ENCODE measurements at places on chromosomes 12 and 14.

- DNase-seq, result no peak
Measured at GRCh38 chr14:31071151-31071550, 45.0 kb upstream of the STRN3 start.

GRCh38 chr12:112330706-112331105 lies 51.5 kb downstream of the HECTD4 start:
- DNase-seq, result no peak

- DNase-seq, result no peak
Measured at GRCh38 chr12:94954948-94955592, 48.4 kb downstream of the NDUFA12 start.

- DNase-seq, result no peak
Measured at GRCh38 chr12:131091976-131092691, 138.4 kb downstream of the ADGRD1 start.

GRCh38 chr12:66453844-66454243 lies 151.6 kb downstream of the HELB start:
- DNase-seq, result no peak

GRCh38 chr14:68148276-68148675 lies 328.7 kb downstream of the RAD51B start:
- no peak for DNase-seq

DNA sequence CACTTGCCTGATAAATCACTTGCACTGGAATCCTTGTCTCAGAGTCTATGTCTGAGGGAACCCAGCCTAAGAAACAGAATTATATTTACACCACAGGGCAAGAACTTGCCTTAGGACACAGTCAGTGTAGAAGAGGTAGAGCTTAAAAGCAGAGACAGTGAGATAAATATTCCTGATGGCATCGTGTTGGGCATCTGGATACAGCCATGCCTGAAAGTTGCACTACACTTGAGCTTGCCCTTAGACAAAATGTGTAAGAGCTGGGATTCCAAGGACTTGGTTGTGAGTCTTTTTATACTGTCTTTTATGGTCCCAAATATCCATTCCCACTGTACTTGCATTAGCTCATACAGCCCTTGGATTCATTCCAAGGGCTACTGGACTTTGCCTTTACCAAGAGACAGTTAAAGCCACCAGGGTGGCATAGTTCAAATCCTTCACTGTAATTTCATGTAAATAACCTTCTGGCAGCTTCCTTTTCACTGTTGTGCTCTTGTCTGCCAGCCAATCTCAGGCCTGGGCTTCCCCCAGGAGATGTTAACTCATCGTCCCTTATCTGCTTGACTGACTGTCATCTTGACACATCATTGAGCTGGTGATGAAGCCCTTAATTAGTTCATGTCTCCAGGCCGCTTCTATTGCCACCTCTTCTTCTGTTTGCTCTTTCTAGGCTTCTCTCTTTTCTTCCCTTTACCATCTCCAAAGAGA lies 577.9 kb upstream of the TBX3 start:
- no peak for DNase-seq

DNA sequence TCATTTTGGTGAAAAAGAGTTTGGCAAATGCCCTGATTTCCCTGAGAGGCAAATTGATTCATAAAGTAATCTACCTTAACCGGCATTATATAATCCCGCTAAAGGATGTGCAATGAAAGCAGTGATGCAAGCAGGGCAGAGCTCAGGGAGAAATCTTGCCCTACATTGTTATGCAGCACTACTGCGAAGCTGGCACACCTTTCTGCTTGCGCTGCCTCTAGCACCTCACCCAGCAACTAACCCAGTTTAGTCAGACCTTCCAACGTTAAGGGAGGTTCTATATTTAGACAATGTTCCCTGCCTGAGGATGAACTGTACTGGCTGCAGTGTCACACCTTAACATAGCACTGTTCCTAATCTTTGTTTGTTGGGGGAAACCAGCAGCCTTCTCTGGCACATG lies 60.8 kb upstream of the CCDC196 start:
- no peak for DNase-seq

DNA sequence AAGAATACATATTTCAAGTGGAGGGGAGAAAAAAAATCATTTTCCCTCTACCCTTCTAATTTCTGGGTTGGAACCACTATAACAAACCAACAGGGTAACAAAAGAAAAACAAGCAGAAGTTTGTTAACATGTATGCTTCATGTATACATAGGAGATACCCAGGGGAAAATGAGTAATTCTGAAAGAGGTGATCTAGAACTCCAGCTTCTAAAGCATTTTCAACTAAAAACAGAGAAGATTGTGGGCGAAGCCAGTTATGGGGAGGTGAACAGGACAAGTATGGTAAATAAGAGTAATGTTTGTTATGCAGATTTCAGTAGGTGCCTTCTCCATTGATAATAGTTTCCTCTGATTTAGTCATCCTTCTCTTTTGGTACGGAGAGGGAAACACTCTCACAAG lies 16.7 kb downstream of the FNTB start:
- no peak for DNase-seq

GRCh38 chr14:52693036-52693435 lies 2.3 kb downstream of the ERO1A start:
- no peak for DNase-seq

- DNase-seq, result no peak
Measured at GRCh38 chr12:111038941-111039340, 118.6 kb upstream of the MYL2 start.

GRCh38 chr12:125528281-125528680 lies 463.0 kb downstream of the AACS start:
- no peak for DNase-seq

- no peak for DNase-seq
Measured at GRCh38 chr14:44384093-44384492, 123.0 kb downstream of the FSCB start.

DNA sequence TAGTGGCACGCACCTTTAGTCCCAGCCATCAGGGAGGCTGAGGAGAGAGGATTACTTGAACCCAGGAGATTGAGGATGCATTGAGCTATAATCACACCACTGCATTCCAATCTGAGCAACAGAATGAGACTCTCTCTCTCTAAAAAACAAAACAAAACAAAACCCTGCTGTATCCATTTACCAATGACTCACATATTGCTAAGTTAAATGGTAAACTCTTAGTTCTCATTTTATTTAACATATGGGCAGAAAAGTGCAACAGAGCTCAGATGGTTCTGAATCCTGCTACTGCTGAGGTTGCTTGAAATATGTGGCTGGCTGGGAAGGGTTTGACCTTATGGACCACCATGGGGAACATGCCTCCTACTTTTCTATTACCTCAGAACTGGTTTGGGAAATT lies 33.7 kb upstream of the CCNT1 start:
- DNase-seq, result no peak

DNA sequence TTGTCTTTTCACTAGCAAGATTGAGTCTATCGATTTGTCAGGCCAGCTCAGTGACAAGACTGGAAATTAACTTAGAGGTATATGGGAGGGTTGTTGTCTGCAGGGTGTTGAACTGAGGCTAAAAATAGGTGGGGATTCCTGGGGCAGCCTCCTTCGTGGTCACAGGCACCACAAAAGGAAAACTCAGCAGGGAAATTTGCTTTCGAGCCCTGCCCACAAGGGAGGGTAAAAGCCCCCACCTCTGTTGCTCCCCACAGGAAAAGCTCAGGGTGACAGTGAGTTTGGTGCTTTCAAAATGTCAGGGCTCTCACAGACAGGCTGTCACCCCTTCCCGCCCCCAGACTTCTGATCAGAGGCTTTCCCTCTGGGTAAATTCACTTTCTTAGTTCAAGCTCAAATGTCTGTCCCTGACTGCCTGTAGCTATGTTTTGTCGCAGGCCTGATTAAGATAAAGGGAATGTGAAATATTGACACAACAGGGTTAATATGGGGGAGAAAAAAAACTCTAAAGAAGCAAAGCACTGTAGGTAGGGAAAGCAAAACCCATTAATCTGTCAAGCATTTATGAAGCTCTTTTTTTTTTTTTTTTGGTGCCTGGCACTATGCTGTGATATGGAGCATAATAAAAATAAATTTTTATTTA lies 11.7 kb upstream of the NFKBIA start:
- no peak for DNase-seq

Measured in GM12891 (cell line).